Hindlimb muscle (tissue), 1 donor: ENCODE measurements at places on chromosomes 1 and 21. TPM values are rescaled to one million over a fixed set of nuclear protein-coding genes. Genes with fewer than 3 reads are reported as not detected.

The TMEM200B gene
- 5.6 TPM for polyA plus RNA-seq

DNA sequence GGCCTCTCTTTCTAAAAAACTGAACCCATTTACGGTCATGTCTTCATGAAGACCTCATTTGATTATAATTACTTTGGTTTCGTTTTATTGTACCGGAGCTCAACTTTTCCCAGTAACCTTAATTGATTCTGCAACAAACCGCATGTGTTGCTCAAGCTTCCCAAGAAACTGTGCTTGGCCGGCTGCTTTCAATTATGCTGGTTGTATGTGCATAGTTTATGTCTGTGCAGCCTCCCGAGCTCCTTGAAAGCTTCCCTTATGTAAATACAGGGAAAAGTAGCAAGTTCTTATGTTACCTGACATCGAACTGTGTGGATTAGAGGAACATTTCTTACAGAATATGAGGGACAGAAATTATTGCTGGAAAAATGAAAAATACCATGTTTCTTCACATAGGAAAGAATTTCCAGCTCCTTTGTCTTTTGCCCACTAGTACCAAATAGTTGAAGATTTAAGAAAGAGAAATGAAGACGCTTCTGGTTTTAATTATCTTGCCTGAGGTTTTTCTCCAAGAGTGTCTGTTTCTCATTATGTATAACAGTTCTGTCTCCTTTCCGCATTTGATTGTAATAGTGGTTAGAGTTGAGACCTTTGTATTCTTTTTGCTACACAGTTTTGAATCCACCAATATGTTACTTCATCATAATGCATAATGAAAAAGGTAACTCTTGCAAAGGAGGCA lies 2.1 kb downstream of the VCAM1 start:
- DNase-seq, result peak; percentile 59

The PPIAL4G gene
- polyA plus RNA-seq, result 0.06 TPM

GRCh38 chr1:213724640-213725536 lies 262.9 kb upstream of the PROX1 start:
- peak; percentile 78 for DNase-seq

- peak; percentile 47 for DNase-seq
Measured at GRCh38 chr1:107529511-107530149, 388.8 kb downstream of the NTNG1 start.

GRCh38 chr1:37035796-37036666 lies 1.7 kb upstream of the GRIK3 start:
- DNase-seq, result no peak

DNA sequence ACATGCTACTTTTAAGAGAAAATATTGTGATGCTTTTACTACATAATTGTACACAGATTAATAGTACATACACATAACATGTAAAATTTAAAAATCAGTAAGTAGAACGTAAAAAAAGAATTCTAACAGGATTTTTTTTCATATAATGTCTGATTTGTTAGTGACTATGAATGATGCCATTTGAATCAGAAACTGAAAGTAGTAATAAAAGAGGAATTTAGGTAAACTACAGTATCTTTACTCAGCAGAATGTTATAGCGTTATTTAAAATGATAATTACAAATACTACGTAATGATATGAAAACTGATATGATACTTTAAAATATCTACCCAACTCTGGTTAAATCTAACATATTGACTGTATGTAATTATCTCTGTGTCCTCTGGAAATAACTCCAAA lies 116.1 kb downstream of the DENND1B start:
- DNase-seq, result no peak

- peak; percentile 69 for DNase-seq
Measured at GRCh38 chr1:31753707-31754349, 10.3 kb downstream of the ADGRB2 start.

DNA sequence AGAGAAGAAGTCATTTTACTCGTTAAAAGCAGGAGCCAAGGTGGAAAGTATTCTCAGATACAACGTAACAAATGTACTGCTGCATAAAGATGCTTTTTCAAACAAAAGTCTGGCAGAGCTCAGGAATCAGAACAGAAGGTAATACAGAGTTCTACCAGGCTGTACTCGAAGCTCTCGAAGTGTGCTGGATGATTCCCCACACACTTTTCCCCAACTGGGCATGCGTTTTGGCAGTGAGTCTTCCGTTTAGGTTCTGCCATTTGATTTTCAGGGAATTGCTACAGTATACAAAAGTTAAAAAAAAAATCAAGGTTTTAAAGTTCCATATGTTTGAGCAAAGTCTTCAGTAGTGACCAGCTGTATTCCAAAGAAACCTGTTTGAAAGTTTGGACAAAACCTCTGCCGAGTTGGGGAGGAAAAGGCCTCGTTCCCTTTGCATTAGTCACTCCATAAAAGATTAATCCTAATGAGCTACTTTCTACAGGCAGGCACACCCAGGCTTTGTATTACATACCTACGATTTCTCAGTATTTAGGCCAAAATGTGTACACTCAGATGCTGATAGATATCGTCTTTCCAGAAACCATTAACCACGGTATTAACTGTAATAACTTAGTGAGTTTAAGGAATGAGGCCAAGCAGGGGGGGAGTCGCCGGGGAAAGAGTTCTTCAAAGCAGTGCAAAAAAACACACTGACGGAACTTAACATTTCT lies 477.1 kb downstream of the LMO4 start:
- peak; percentile 34 for DNase-seq

The MROH9 gene
- polyA plus RNA-seq, result 0.09 TPM

The CR1L gene
- not detected for polyA plus RNA-seq

The LCE3D gene
- not detected for polyA plus RNA-seq

The MR1 gene
- 3.3 TPM for polyA plus RNA-seq

DNA sequence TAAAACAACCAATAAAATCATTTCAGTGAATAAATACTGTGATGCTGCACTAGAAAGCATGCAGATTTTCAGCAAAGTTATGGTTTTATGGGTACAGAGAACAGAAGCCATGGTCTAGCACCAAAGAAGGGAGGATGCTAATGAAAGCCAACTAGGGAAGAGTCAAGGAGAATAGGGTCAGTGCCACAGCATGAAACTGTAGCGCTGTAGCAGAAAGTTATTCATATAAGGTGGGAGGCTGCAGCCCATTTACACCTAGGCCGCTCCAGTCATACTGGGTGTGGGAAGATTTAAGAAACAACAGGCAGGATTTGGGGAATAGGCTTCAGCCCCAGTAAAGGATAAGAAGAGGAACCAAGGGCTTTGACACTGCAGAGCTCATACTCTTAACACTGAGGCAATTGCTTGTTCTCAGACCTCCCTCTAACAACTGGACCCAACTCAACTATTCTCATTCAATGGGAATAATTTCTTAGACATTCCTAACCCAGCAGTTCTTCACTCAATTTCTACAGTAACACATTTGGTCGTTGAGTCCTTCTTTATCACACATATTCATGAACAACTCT lies 4.4 kb downstream of the IFI16 start:
- DNase-seq, result no peak

The PBXIP1 gene
- polyA plus RNA-seq, result 175 TPM

DNA sequence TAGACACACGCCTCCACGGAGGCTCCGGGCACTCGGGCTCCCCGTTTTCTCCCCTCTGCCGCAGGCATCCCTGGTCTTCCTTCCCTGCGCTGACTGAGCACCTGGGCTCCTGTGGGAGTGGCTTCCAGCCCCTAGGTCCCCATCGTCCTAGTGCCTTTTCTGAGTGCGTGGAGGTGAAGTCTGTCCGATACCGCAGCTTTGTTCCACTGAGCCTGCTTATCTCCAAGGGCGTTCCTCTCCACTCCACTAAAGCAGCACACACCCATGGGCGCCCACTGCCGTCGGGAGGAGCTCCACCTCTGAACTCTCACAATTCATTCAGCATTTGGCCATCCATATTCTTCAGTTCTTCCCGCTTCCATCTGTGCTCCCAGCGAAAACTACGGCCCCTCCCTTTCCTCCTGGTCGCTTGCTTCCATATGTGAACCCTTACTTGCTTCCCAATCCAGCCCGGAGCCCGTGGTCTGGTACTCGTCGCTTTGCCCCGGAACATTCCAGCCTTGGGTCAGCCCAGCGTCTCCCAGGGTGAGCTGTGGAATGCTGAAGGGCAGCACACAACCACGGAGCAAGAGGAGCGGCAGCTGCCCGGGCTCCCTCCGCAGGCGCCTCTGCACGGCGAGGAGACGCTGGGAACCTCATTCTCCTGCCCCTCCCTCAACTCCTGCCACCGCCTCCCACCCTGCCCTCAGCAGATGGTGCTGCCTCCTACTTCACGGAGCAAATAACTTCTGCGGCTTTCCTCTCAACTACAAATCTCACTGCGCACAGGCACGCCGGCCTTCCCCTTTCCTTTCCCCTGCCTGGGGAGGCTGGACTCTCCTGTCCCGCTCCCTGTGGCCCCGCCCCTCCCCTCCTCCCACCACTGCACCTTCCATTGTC lies 27.5 kb downstream of the ATP8B2 start:
- DNase-seq, result no peak

DNA sequence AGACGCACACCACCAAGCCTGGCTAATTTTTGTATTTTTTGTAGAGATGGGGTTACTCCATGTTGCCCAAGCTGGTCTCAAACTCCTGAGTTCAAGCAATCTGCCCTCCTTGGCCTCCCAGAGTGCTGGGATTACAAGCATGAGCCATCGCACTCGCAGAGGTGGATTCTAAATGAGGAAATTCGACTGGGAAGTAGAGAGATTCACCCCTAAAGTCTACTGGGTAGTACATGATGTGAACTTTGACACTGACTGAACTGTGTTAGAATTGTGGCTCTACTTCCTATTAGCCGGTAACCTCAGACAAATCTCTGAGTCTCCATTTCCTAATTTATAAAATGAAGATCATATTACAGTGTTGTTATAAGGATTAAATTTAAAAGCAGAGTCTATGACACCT lies 276.0 kb upstream of the NR5A2 start:
- DNase-seq, result no peak

DNA sequence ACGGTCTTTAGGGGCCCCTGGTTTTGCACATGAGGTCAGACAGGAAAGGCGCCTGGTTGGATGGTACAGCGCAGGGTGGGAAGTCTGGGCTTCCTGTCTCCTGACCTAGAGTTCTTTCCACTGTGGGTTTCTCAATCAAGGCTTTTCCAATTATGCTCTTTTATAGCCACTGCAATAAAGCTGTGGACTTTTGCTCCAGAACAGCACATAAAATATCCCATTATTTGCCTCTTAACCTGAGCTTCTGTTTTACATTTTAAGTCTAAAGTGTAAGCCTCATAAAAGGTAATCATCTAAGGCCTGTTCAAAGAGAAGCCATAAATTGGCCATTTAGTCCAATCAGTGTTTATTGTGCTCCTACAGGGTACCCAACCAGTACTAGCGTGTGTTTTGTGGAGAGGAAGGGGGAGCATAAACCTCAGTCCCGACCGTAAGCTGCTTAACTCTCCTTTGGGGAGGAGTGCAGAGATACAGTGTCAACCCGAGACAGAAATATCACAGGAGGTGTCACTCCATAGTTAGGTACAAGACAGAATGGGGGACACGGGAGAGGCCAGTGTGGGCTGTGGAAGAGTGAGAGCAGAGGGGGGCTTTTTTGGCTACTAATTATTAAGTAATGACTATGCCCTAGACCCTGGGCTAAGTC lies 270.0 kb downstream of the TRABD2B start:
- DNase-seq, result no peak

GRCh38 chr1:12095452-12096263 lies 32.6 kb downstream of the TNFRSF8 start:
- DNase-seq, result no peak

The LCE3A gene
- polyA plus RNA-seq, result not detected

- no peak for DNase-seq
Measured at GRCh38 chr21:27112186-27112585, 145.3 kb upstream of the ADAMTS5 start.

The CYP4A22 gene
- polyA plus RNA-seq, result 0.13 TPM

GRCh38 chr1:87053446-87053845 lies 139.0 kb downstream of the HS2ST1 start:
- DNase-seq, result no peak

The GNAT2 gene
- not detected for polyA plus RNA-seq

DNA sequence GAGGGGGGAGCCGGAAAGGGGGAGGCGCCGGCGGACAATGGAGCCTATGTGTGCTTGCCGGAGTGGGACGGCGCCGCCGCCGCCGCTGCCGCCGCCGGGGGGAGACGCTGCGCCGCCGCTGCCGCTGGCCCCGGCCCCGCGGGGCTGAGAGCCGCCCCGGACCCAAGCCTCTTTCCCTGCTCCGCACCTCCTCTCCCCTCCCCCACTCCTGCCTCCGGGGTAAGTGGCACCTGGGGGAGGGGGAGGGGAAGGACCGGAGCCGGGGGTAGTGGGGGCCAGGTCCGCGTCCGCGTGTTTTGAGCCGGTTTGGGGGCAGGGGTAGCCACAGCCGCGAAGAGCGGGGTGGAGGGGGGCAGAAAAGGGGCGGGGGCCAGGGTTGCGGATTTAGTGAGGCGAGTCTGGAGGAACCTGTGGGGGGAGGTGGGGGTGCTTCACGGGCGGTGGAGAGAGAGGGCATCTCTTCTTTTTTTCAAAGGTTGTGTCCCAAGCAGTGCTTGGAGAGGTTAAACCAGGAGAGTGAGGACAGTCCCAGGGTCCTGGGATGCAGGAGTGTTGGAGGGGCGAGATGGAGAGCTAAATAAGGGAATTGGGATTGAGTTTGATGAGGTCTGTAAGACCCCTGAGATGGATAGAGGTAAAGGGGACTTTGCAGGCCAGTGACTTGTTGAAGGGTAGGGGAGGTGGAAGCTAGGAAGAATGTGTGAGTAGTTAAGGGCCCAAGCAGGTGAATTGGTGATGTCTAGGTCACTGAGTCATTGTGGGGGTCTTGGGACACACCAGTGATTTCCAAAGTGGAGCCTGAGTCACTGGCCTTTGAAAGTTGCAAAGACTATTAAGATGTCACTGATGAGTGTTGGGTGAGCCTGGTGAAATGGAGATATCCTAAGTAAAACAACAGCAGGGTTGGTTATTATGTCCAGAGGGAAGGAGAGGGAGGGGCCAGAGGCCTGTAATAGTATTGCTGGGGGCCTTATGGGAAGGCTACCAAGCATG lies 59.1 kb downstream of the BCL9 start:
- no peak for DNase-seq

- DNase-seq, result no peak
Measured at GRCh38 chr1:77349275-77349674, 67.5 kb downstream of the AK5 start.

The NRAS gene
- polyA plus RNA-seq, result 46.5 TPM

DNA sequence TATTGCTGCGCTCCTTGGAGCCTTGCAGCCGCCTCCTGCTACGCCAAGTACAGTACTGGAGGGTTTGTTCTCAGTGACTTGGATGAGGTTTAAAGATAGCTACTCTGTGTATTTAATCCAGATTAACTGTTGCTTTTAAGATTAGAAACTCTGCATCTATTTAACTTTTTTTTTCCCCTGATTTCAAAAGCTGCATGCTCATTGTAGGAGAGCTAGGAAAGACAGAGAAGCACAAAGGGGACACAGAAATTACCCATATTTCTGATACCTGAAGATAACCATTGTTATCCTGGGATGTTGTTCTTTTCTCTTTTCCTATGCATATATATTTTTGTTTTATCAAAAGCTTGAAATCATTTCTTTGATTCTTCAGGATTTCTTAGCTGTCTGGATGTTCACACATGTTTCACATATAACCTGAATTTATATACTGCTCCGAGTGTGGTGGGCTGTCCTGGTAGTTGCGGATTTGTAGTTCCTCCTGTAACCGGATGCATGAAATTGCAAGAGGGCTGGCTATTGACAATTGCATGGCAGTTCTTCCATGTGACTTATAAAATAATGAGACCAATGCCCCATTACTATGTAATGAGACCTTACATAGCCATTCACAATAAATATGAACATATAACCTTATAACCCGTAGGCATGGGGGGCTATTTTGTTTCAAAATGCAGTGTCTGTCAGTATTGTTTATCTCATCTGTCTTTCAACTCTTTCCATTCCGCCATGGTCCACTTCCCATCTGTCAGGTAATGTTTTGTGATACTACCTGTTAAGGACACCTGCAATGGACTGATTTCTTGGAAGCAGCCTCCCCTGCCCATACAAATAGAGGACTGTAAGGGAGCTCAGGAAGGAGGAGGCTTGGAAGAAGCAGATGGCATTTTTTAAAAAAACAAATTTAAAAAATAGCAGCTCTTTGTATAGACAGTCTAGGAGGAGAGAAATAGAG lies 1.4 kb downstream of the RAVER2 start:
- DNase-seq, result no peak
